ENCODE measurements at places on chromosomes 2 and 18.

DNA sequence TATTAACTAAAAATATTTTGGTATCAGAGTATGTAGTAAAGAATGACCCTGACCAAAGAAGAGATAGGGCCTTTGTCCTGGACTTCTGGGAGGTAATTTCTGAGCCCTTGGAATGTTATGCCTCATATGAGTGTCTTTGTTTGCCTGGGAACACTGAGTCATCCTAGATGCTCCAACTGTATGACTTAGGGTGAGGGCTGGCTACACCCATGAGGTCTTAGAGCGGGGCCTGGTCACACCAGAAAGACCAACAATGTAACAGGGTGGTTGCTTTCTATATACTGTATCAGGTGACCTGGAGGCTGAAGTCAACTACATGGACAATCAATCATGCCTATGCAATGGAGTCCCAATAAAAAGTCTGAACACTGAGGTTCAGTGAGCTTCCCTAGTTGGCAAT, 253.1 kb downstream of the MBD2 start:
- no peak for DNase-seq

GRCh38 chr2:220890931-220891330, 681.2 kb downstream of the EPHA4 start:
- no peak for DNase-seq

DNA sequence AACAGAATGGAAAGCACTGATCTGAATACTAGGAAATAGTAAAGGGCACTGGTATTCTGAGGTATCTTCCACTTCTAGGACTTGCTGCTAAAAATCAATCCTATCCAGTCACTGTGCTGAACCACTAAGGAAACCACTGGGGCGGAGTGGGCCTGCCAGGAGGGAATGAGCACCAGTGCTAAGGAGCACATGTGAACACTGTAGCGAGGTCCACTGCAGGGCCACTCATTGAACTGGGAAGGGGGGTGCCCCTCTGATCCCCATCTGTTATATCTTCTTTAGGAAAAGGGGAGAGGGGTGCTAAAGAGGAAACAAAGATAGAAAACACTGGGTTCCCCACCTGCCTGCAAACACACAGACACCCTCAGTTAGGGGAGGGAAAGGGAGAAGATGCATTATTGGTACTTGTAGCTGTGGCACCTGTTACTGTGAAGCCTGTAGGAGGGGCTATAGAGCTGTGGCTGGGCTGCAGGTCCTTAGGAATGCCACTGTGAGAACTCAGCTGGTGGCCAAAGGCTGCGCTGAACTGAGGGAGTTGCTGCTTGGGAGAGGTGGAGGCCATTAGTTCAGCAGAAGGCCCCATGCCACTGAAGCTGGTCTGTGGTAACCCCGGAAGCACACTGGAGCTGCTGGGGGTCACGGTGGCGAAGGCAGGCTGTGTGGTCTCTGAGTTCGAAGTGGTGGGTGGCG, 81.8 kb downstream of the INO80D start:
- DNase-seq = no peak

GRCh38 chr2:216735086-216735485, 39.7 kb upstream of the IGFBP5 start:
- no peak for DNase-seq

DNA sequence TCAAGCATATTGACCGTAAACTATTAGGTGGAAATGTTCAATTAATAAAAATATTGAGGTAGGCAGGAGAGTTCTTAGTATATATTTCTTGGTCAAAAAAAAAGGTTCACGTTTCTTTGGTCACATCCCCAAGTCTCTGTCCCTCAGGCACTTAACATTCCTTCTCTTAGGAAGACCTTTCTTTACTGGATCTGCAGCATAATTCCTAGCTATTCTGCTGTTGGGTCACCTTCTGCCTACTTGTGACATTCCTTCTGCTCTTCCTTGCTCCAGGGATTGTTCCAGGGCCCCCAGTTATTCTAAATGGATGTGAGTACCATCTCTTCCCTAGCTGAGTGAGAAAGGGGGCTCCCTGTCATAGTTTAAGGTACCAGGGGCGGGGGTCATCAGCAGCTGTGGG, 4.2 kb downstream of the UGP2 start:
- DNase-seq = no peak

DNA sequence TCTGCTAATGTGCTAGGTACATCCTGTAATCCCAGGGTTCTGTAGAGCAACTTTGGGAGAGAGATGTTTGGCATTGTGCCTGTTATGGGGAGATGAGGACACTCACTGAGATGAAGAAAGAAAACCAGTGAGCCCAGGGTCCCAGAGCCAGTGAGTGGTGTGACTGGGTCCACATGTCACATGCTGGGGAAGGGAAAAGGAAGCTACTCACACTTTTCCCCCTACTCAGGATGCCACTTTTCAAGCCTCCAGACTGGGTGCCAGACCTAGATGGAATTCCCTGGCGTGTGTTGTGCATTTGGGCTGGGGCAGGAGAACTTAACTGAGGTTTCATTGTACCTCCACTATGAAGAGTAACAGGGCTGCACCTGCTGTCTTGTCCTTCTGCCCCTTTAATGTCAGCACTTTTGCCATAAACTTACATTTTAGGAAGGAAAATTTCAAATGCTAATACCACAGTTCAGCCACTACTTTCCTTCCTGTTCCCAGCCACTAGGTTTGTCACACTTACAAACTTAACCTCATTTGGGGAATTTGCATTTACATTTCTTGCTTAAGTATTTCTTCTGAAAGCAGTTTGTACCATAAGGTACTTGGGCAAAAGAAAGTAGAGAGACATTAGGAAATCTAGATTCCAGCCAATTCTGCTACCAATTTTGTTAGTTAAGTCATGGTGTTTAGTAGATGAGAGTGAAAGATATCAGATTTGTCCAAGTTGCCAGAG, 10.2 kb downstream of the INSIG2 start:
- no peak for DNase-seq

DNA sequence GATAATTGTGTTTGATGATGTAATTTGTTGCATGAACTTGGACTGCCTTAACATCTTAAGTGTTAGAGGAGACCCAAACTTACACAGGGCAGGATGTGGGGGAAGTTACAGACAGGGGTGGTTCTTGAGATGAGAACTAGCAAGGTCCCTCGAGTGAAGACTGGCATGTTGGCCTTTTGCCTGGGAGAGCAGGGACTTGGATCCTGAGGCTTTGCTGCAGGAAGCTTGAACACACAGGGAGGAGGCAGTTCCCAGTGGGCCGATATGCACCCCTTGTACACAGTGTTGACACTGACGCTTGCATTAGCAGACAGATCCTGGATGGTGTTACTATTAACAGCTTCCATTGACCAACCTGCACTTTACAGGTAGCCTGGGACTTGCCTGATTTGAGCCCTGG, 47.5 kb downstream of the CHRNA1 start:
- DNase-seq = peak; percentile 56

- no peak for DNase-seq
Observed at GRCh38 chr2:48316753-48317750, 212.9 kb upstream of the STON1 start.

DNA sequence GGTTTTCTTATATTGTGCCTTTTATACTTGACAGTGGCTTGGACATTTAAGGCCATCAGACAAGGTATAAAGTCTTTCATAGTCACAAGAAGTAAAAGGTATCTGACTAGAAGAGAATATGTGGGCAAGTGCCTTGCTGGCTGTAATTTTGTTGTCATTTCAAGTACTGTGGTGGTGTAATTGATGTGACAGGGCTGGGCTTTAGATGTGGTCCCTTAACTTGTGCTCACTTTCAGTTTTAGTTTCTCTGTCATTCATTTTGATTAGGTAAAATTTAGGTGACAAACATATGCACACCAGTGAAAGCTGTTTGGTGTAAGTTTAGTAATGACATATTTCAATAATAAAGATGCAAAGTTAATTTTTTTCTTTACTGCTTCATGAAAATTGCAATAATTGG, 31.2 kb upstream of the TBR1 start:
- DNase-seq = peak; percentile 65

DNA sequence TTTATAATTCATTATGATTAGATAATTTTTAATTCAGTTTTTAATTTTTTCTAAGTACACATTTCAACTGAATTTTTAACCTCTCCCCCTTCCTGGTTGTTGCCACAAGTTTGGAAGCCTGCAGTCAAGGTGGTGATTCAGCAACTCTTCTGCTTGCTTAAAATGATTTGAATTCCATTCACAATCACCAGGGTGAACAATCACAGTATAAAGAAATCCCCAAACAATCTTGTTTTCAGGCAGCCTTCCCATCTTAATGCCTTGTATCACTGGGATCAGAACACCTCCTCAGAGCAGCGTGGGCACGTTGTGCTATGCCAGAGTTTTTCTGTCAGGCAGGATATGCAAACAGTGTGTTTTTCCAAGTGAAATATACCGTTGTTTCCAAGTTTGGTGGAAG, 46.7 kb upstream of the BARD1 start:
- DNase-seq = no peak

DNA sequence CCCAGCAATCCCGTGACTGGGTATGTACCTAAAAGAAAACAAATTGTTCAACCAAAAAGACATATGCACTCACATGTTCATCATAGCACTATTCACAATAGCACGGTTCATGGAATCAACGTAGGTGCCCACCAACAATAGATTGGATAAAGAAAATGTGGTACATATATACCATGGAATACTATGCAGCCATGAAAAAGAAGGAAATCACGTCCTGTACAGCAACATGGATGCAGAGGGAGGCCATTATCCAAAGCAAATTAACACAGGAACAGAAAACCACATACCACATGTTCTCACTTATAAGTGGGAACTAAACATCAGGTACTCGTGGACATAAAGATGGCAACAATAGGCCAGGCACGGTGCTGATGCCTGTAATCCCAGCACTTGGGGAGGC, 207.9 kb upstream of the TNP1 start:
- DNase-seq = no peak

DNA sequence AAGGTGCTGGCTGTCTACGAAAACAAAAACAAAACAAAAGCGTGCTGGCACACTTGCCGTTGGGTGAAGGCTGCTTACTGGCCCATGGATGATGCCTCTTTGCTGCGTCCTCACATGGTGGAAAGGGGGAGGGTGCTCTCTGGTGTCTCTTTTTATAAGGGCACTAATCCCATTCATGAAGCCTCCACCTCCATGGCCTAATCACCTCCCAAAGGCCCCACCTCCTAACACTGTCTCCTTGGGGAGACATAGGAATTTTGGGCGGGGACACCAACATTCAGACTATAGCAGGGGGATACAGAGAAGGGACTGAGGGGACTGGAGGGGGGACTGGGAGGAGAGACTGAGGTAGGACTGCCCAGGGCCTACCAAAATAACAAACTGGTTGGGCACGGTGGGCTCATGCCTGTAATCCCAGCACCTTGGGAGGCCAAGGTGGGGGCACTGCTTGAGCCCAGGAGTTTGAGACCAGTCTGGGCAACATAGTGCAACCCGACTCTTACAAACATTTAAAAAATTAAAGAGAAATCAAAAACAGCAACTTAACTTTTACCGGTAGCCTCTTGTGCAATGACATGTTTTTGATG, 14.5 kb downstream of the PTMA start:
- no peak for DNase-seq

- no peak for DNase-seq
Observed at GRCh38 chr2:7813541-7814292, 868.1 kb upstream of the ID2 start.

GRCh38 chr18:72013427-72013850, 530.7 kb downstream of the CBLN2 start:
- no peak for DNase-seq

DNA sequence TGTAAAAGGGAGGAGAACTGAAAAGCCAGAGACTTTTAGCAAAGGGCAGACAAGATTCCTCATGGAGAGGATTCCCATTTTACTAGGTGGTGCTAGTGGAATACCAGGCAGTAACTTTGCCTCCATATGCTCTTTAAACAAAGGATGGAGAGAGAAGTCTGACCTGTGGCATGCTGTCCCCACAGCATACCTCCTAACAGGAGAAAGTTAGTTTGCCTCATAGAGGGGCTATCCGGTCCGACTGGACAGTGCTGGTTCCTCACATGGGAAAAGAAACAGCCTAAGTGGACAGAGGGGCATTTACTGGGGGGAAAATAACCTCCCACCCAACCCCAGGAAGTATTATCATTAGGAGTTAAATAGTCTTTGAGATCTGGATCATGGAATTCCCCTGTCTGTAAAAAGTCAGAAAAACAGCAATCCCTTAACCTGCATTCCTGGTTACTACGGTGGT, 31.6 kb upstream of the GMCL1 start:
- DNase-seq = no peak

GRCh38 chr18:79613186-79613931, 66.2 kb upstream of the CTDP1 start:
- DNase-seq = no peak

DNA sequence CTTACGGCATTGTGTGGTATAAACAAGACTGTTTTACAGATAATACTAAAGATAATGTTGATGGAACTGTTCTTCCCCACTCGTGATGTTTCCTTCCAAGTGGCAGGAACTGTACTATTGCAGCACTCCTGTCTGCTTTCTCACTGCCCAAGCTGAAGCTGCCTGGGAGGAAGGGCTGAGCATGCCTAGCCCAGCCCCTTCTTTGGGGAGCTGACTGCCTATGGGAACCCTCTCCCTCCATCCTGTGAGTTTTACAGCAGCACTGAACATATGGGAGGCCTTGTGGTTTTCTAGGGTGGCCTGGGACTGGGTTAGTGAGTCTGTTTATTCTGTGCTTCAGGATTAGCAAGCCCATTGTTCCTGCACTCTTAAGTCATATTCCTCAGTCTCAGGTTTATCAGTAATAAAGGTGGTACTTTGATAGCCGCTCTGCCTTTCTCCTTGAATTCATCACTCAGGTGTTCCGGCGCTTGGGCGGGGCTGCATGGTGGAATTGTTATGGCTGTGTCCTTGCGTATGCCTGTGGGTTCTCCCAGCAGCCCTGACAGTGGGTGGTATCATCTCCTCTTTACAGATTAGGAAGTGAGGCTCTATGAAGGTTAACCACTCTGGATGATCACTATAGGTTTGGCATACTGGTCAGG, 379.7 kb downstream of the PTPRM start:
- DNase-seq = no peak

DNA sequence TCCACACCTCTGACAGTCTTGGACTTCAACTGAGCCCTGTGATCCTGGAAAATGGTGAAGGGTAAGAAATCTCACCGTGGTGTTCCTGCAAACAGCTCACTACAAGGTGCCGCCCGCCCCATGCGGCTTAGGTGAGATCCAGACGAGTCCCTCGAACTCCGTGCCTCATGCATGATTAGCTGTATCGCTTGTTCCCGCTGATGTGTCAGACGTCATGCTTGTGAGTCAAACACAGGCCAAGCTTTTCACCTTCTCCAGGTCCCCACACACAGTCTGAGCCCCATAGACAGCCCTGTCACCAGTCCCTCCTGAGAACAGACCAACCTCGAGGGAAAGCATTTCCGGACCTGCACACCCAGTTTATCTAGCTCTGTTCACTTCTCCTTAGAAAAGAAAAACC, 740.5 kb downstream of the GALR1 start:
- no peak for DNase-seq

GRCh38 chr2:197846777-197847176, 42.4 kb downstream of the PLCL1 start:
- no peak for DNase-seq

DNA sequence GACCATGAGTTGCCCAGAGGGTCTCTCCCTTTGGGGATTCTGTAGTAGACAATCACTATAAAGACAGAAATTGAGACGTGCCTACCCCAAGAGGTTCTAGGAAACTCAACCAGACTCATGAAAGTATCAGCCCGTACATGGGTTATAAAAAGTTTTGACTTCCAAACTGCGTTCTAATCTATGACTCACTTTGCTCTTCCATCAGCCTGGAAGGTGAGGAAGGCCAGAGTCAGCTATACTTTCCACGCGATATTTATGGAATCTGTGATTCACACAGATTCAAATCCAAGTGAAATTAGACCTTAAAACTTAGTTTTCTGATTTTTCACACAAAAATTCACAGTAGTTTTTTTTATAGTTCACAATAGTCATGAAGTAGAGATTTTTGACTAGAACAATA, 7.7 kb upstream of the LYPD1 start:
- no peak for DNase-seq

GRCh38 chr2:122384768-122385333, 629.4 kb downstream of the TSN start:
- DNase-seq = no peak
